IPS DF 6.9 (cell line): ENCODE measurements at places on chromosomes 5 and 9.

GRCh38 chr9:34254966-34255825, 73.9 kb downstream of the KIF24 start:
- no peak overlapping the region for H3K4me3 ChIP-seq
- H3K27me3 ChIP-seq = no peaks in the 10 kb centered on the region
- no peaks in the 10 kb centered on the region for H3K4me1 ChIP-seq

DNA sequence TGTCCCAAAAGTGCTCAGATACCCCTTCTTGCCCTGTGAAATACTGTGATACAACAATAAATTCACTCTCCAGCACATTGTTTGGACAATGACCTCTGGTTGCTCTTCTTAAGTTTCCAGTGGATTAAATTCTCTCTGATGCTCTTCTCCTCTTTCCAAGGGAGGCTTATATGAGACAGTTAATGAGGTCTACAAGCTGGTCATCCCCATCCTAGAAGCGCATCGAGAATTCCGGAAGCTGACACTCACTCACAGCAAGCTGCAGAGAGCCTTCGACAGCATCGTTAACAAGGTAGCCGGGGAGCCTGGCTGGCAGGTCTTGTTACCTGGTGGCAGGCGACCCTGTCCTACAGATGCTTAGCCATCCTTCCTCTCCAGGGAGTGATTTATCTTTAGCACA, 226.5 kb downstream of the DOCK8 start:
- no peak overlapping the region for H3K4me3 ChIP-seq
- no peaks in the 10 kb centered on the region for H3K27me3 ChIP-seq

DNA sequence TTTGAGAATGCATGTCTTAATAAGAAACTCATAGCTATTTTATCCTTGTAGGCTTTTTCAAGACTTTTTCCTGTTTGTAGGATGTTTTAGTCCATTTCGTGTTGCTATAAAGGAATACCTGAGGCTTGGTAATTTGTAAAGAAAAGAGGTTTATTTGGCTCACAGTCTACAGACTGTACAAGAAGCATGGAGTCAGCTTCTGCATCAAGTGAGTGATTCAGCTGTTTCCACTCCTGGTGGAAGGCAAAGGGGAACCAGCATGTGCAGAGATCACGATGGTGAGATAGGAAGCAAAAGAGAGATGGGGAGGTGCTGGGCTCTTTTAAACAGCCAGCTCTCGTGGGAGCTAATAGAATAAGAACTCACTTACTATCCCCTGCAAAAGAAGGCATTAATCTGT, 177.3 kb downstream of the ALDH1A1 start:
- H3K27me3 ChIP-seq = no peaks in the 10 kb centered on the region
- H3K27ac ChIP-seq = no peak overlapping the region
- no peaks in the 10 kb centered on the region for H3K36me3 ChIP-seq

GRCh38 chr5:143703659-143704058, 108.3 kb upstream of the HMHB1 start:
- no peak overlapping the region for H3K27ac ChIP-seq
- no peak overlapping the region for H3K4me3 ChIP-seq
- H3K27me3 ChIP-seq = no peaks in the 10 kb centered on the region
- DNase-seq = no peak

DNA sequence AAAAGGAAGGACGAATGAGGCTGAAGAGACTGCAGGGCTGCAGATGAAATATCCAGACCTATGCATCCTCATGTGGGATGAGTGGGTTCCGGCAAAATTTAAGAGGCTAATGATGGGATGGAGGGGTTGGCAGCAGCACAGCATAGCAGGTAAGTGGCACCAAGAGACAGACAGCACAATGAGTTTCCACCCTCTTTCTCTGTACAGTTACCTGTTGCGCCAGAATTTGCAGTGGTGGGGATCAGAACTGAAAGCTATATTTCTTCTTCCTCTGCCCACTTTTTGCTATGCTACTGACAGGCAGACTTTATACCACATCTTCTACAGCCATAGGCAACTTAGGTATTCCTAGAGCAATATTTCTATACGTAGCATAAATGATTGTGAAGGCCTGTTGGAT, 227.0 kb downstream of the EPB41L4A start:
- no peaks in the 10 kb centered on the region for H3K36me3 ChIP-seq
- H3K27ac ChIP-seq = no peak overlapping the region
- H3K27me3 ChIP-seq = no peaks in the 10 kb centered on the region
- H3K4me1 ChIP-seq = no peaks in the 10 kb centered on the region
- no peak for DNase-seq

GRCh38 chr9:97850746-97851445, 2.1 kb upstream of the FOXE1 start:
- no peak overlapping the region for H3K4me3 ChIP-seq
- H3K4me1 ChIP-seq = peaks cover 7% of the 10 kb centered on the region
- H3K36me3 ChIP-seq = no peaks in the 10 kb centered on the region
- peaks cover 93% of the 10 kb centered on the region for H3K27me3 ChIP-seq
- H3K27ac ChIP-seq = no peak overlapping the region

- no peaks in the 10 kb centered on the region for H3K36me3 ChIP-seq
- no peaks in the 10 kb centered on the region for H3K4me1 ChIP-seq
- H3K4me3 ChIP-seq = no peak overlapping the region
These were observed 212.2 kb downstream of the DENND1A start for GRCh38 chr9:123717581-123718175.

DNA sequence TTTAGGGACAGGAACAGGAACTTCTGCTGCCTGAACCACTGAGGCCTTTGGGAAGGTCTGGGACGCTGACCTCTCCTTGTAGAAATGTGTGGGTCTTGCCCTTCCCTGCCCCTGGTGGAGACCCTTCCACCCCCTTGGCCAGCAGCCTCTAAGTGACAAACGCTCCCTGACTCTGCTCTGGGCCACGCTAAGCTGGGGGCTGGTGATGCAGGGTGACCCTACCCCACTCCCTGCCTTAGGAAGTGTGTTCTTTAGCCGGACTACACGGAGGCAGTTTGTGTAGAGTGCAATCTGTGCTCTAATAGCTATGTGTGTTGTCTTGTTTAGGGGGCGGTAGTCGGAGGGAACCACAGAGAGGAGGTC, 123.0 kb downstream of the COL23A1 start:
- DNase-seq = no peak
- no peak overlapping the region for H3K4me3 ChIP-seq
- no peaks in the 10 kb centered on the region for H3K27me3 ChIP-seq
- H3K4me1 ChIP-seq = peaks cover 1% of the 10 kb centered on the region; the same call in 1 of the 2 replicates

DNA sequence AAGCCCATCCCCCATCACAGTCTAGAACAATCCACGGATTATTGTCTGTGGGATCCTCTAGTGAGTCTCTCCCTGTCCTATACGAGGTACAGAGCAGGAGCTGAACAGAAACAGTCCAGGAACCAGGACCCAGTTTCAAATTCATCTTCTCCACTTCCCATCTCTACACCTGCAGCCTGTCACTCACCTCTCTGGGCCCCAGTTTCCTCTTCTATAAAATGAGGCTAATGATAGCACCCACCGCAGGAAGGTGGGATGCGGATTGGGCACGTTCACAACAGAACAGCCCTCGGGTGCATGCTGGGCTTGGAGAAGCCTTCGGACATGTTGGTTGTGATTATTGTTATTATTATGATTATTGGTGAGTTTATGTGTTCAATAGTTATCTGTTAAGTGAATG, 78.5 kb downstream of the ANKRD33B start:
- H3K36me3 ChIP-seq = no peaks in the 10 kb centered on the region
- no peak overlapping the region for H3K4me3 ChIP-seq
- peaks cover 7% of the 10 kb centered on the region for H3K4me1 ChIP-seq
- H3K27me3 ChIP-seq = no peaks in the 10 kb centered on the region

DNA sequence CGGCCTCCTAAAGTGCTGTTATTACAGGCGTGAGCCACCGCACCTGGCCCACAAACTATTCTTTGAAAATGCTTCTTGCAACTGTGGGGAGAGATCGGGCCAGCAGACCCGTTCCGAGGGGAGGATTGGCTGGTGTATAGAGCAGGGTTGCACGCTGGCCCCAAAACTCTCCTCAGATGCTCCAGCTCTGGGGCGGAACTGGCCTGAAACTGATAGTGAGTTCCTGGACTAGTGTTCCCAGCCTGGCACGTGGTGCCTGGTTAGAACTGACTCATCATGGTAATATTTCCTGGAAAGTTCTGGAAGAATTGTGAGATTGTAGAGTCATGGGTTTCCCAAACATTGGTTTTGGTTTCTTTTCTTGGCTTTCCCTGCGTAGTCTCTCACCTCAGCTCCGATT, 120.5 kb downstream of the FBXL7 start:
- H3K4me1 ChIP-seq = no peaks in the 10 kb centered on the region
- H3K27me3 ChIP-seq = no peaks in the 10 kb centered on the region; the same call in 1 of the 2 replicates
- no peaks in the 10 kb centered on the region for H3K36me3 ChIP-seq
- no peak overlapping the region for H3K27ac ChIP-seq

DNA sequence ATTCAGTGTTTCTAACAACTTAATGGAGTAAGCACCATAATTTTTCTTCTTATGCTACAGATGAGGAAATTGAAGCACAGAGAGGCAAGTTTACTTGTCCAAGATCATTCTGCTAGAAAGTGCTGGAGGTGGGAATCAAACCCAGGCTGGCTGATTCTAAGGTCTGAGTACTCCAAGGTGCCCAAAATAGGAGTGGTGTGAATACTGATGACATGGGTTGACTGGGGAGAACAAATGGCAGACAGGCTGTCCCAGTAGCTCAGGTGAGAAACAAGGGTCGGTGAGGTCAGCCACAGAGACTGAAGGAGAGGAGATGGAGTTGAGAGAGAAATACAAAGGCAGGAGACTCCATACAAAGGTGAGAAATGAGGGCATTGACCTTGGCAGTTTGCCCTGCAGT, 144.5 kb upstream of the EGFLAM start:
- H3K4me3 ChIP-seq = no peak overlapping the region
- no peaks in the 10 kb centered on the region for H3K36me3 ChIP-seq
- no peaks in the 10 kb centered on the region for H3K27me3 ChIP-seq
- DNase-seq = no peak

- H3K27ac ChIP-seq = no peak overlapping the region
- no peaks in the 10 kb centered on the region for H3K27me3 ChIP-seq
- no peaks in the 10 kb centered on the region for H3K4me1 ChIP-seq
- DNase-seq = no peak
- no peaks in the 10 kb centered on the region for H3K36me3 ChIP-seq
These were observed 18.1 kb upstream of the CTNND2 start for GRCh38 chr5:11922394-11922793.

- no peak for DNase-seq
- no peak overlapping the region for H3K27ac ChIP-seq
- no peaks in the 10 kb centered on the region for H3K36me3 ChIP-seq
- no peak overlapping the region for H3K4me3 ChIP-seq
- H3K4me1 ChIP-seq = no peaks in the 10 kb centered on the region
- no peaks in the 10 kb centered on the region for H3K27me3 ChIP-seq
These were observed 8.5 kb upstream of the CCDC187 start for GRCh38 chr9:136312436-136312835.

GRCh38 chr5:110638970-110639902, 87.2 kb downstream of the TMEM232 start:
- H3K27ac ChIP-seq = no peak overlapping the region
- no peak overlapping the region for H3K4me3 ChIP-seq
- H3K27me3 ChIP-seq = no peaks in the 10 kb centered on the region
- DNase-seq = no peak

- H3K27ac ChIP-seq = no peak overlapping the region
- H3K4me3 ChIP-seq = no peak overlapping the region
- H3K4me1 ChIP-seq = peaks cover 3% of the 10 kb centered on the region; the same call in 1 of the 2 replicates
- no peaks in the 10 kb centered on the region for H3K36me3 ChIP-seq
- no peak for DNase-seq
These were observed 7.2 kb downstream of the S1PR3 start for GRCh38 chr9:88998503-88998902.
